ENCODE measurements at places on chromosomes 5 and 9. TPM values are rescaled to one million over a fixed set of nuclear protein-coding genes. Genes with fewer than 3 reads are reported as not detected.

Gene TMEM252
- total RNA-seq, result not detected

Gene FBP1
- not detected for total RNA-seq

DNA sequence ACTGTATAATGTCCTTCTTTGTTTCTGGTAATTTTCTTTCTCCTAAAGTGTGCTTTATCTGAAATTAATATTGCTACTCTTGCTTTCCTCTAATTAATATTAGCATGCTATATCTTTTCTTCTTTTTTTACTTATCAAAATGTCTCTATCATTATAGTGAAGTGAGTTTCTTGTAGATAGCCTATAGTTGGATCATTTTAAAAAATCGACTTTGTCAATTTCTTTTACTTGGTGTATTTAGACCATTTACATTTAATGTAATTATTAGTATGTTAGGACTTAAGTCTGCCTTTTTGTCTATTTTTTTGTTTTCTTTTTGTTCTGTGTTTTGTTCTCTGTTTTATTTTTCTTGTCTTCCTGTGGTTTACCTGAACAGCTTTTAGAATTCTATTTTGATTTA, 35.4 kb upstream of the RNF130 start:
- H3K27ac ChIP-seq, result no peak overlapping the region
- no peaks in the 10 kb centered on the region for H3K27me3 ChIP-seq

DNA sequence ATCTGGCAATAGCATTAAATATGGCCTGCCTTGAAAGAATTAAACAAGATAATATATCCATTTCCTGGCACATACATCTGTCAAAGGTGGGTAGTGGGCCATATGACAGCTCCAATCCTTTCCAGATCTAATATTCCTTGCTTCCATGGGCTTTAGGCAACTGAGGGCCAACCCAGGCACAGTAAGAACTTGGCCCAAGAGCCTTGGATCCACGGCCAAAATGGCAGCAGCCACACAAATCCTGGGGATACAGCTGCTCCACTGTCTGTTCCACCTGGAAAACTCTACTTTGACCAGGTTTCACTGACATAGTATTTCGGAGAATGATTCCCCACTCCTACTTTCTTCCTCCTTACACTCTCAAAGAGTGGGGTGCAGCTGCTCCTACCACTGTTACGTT, 13.3 kb downstream of the HAVCR1 start:
- H3K27me3 ChIP-seq, result no peaks in the 10 kb centered on the region
- H3K4me1 ChIP-seq, result peaks cover 33% of the 10 kb centered on the region
- H3K36me3 ChIP-seq, result peaks cover 47% of the 10 kb centered on the region
- H3K27ac ChIP-seq, result no peak overlapping the region
- DNase-seq, result no peak
- H3K4me3 ChIP-seq, result no peak overlapping the region

DNA sequence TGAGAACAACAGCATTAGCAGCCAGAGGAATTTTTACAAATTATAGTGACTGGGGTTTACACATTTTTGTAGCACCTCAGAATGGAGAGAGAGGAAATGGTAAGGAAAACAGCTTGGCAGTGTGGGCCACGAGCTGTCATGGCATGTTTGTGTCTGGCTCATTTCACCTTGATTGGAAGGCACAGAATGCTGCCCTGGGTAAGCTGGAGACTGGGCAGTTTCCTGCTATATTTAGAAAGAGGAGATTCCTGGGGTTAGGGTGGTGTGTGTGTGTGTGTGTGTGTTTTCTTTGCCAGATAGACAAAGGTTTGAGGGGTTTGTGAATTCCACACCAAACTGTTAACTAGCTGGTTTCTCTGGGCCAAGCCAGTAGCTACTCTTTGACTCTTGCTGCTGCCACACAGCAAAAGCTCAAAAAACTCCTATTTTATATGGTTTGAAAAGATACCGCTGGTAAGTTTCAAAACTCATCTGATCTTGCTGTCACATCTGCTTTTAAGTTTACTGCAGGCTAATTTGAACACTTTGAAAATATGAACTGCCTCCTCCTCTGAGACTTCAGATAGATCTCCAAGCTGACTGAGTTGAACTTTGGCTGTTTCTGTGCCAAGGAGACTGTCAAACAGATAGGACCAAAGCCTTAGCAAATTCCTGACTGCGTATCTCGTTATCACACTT, 9.1 kb downstream of the ARHGAP26 start:
- no peaks in the 10 kb centered on the region for H3K27me3 ChIP-seq
- no peaks in the 10 kb centered on the region for H3K36me3 ChIP-seq
- H3K4me1 ChIP-seq, result peaks cover 49% of the 10 kb centered on the region

- no peak overlapping the region for H3K4me3 ChIP-seq
- DNase-seq, result no peak
Measured at GRCh38 chr5:73960023-73960422, 334.0 kb downstream of the ARHGEF28 start.
